ENCODE measurements at places on chromosomes 7 and 10.
A peak's percentile ranks its signal among the peaks of the same experiment; 100 is the strongest.

- DNase-seq, result no peak
Measured at GRCh38 chr7:122588621-122589020, 110.3 kb downstream of the RNF133 start.

- no peak for DNase-seq
Measured at GRCh38 chr10:113335592-113335991, 217.3 kb upstream of the HABP2 start.

GRCh38 chr10:88270871-88271713 lies 312.0 kb downstream of the RNLS start:
- peak; percentile 22 for DNase-seq

GRCh38 chr7:45543473-45543872 lies 30.7 kb upstream of the ADCY1 start:
- no peak for DNase-seq

DNA sequence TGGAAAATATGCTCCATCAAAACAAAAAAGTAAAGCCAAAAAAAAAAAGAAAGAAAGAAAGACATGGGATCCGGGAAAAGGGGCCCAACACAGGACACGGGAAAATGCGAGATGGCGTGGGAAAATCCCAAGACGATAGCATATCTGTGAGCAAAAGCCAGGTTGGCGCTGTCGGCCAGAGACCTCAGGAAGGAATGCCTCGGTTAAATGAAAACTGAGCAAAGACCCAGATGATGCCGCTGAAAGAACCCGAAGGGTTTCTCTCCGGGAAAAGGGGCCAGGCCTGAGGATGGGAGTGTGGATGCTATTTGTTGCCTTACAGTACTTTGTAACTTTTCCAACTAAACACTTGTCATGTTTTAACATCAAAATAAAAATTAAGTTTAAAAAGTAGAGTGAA lies 49.5 kb upstream of the PPP2R2D start:
- DNase-seq, result no peak

- DNase-seq, result peak; percentile 92
Measured at GRCh38 chr7:66669088-66669487, 40.4 kb downstream of the KCTD7 start.

DNA sequence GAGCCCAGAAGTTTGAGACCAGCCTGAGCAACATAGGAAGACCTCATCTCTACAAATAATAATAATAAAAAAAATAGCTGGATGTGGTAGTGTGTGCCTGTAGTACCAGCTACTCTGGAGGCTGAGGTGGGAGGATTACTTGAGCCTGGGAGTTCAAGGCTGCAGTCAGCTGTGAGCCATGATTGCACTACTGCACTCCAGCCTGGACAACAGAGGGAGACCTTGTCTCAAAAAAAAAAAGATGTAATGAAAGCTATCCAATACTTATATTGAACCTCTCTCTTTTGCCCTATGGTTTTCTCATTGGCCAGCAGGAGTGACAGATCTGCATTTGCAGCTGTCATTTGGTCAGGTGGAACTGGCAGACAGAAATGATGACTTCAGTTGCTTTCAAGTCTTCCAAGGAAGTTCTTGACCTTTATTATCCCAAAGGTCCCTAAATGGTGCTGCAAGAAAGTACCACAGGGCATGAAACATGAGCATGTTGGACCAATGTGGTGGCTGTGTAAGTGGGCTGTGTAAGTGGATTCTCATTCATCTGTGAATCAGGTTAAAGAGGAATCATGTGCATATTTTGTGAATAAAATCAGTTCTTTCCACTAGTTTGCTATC lies 99.4 kb downstream of the CALD1 start:
- no peak for DNase-seq

DNA sequence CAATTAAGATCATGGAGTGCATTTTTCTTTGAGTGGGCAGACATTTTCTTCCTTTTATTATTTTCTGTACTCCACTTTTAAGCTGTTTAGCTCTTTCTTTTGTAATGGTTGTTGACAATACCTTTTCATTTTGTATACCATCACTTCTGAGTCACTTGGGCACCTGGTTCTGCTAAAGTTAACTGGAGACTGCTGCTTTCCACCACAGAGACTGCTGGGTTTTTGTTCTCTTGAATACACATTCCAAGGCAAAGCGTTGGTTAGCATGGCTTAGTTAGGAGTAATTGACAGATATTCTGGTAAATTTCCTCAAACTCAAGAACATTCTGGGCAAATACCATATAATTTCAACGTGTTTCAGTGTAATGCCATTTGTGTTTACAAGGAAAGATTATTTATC lies 541.9 kb upstream of the CELF2 start:
- DNase-seq, result no peak

- DNase-seq, result no peak
Measured at GRCh38 chr7:121494516-121494915, 98.4 kb upstream of the FAM3C start.

DNA sequence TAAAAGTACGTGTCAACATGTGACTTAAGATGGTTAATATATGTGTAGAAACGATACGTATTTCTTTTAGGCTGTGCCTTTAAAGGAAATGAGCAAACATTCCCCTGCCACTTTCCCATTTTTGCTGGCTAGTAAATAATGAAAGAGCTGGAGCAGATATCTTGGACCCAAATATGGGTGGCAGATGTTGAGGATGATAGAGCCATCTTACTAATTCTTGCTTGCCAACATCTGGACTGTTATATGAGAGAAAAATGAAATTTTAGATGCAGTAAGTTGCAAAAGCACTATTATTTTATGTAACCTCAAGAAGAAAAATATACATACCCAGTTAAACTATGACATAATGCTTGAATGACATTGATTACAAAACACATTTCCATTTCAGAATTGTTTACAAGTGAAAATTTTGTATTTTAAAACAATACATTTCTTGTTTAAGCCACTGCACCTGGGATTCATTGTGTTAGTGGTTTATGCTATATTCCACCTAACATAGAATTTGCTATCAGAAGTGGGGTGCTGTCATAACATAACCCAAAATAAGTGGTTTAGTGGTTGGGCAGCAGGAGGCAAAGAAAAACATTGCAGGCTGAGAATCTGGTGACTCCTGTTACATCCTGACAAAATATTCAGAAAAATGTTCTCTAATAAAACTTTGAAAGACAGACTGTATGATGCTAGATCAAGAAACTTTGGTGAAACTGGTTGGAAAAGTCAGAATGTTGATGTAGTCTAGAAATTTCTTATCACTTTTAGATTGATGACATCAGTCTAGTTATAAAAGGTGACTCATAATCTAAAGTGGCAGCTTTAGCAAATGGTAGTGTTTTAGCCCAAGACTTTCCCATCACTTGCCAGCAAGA lies 305.0 kb downstream of the PTEN start:
- no peak for DNase-seq

DNA sequence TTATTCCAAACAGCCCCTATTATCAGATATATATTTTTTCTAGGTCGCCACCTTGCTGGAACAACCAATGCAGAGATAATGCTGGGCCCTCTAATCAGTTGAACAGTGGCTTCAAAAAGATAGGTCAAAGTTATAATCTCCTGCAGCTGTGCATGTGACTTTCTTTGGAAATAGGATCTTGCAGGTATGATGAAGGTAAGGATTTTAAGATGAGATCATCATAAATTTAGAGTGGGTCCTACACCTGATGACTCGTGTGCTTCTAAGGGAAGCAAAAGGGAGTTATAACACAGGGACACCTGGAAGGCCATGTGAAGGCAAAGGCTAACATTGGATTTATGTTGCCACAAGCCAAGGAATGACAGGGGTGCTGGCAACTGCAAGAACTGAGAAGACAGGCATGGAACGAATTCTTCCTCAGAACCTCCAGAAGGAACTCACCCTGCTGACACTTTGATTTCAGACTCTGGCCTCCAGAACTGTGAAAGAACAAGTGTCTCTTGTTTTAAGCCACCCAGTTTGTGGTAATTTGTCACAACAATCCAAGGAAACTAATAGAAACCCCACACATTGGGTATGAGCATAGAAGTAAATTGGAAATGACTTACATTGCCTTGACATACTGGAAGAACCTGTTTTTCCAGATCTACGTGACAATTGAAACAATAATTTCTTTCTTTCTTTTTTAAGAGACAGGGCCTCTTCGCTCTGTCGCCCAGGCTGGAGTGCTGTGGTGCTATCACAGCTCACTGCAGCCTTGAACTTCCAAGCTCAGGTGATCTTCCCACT lies 34.4 kb downstream of the CCDC71L start:
- no peak for DNase-seq

DNA sequence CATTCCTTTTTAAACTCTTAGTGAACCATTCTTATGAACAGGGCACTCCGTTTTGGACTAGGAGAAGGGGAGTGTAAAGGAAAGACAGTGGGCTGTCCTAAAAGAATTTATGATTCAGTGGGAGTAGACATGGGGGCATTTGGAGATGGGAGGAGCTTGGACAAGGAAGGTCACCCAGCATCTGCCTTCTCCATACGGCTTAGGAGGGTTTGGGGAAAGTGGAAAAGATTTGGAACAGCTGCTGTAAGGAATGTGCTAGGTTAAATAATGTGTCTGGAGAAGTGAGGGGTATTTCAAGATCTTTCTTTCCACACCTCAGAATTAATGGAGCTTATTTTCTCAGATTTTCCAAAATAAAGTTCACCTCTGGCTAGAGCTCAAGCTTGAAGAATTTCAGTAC lies 24.0 kb downstream of the SLC35G1 start:
- no peak for DNase-seq

GRCh38 chr7:134343796-134344195 lies 27.1 kb upstream of the SLC35B4 start:
- DNase-seq, result no peak

DNA sequence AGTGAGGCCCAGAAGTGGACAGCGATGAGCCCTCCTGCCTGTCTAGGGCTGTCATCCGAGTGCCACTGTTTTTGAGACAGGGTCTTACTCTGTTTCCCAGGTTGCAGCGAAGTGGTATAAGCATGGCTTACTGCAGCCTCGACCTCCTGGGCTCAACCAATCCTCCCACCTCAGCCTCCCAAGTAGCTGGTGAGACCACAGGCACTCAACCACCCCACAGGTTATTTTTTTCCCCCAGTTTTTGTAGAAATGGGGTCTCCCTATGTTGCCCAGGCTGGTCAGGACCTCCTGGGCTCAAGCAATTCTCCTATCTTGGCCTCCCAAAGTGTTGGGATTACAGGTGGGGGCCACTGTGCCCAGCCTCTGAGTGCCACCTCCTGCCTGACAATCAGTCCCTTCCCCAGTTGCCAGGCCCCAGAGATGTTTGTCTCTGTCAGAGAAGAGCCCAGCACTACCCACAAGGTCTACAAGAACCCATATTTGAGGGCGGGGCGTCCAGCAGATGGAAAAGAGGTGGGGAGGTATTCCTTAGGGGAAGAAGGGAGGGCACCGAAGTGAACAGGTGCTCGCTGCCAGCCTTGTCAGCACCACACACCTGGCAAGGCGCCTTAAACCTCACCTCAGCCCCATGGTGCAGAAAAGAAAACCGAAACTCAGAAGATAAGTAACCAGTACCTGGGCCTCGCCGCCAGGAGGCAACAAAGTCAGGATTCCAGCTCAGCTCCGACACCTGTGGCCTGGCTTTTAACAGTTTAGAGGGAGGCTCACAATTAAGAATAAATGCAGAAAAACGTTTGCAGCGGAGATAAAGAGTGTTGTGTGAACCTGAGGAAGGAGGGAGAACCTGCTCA lies 77.4 kb upstream of the ANLN start:
- DNase-seq, result no peak

- DNase-seq, result peak; percentile 47
Measured at GRCh38 chr7:13990319-13990983, 985 bp upstream of the ETV1 start.

GRCh38 chr7:140036224-140036962 lies 26.4 kb downstream of the PARP12 start:
- DNase-seq, result no peak

DNA sequence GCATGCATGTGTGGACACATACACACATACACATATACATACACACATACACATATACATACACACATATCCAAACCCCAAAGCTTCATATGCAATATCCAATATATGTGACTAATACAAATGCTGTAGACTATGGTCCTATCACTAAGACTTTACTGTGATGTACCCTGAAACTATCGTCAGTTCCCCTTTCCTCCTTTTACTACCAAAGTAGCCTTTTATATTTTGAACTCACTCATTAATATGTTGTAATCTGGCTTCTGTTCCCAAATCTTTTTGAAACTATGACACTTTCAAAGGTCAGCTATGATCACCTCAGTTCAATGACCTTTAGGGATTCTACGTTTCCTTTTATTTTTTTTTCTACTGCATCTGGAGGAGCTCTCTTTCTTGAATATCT lies 64.8 kb upstream of the TFEC start:
- DNase-seq, result no peak

DNA sequence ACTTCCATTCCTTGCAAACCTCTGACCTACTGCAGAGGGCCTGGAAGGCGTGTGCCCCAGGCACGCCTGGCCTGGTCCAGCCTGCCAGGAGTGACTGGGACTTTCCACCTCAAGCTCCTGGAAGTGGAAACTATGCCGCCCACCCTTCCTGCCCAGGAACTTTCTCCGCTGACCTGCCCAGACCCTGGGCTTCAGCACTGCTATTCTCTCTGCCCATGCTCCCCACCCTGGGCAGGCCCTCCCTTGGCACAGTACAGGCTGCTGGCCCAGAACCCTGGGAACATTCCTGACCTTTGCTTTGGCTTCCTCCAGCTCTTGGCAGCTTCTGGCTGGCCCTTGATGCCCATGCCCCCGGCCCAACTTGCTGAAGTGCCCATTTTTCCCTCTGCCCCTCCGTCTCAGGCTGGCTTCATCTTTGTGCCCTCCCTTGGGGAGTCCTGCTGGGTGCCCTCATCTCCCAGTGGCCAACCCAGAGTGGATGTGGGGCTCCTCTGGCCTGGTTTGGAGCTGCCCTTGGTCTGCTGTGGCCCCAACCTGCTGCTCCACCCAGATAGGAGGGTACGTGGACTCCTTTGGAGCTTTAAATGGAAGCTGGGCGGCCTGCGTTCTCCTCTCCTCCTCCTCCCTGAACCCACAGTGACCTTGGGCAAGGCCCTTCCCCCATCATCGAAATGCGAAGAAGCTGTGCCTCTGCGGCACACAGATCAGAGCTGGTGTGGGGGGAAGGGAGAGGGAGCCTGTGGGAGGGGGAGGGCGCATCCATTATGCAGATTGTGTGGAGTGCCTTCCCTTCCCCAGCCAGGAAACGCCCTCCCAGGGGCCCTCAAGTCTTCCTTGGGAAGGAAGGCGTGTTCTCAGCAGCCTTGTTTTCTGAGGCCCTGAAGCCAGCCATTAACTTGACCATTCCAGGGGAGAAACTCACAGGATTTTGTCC lies 3.4 kb downstream of the MMRN2 start:
- DNase-seq, result no peak

All from globus pallidus (tissue), 1 donor.